ENCODE measurements at places on chromosomes 6 and 20. TPM values are rescaled to one million over a fixed set of nuclear protein-coding genes. Genes with fewer than 3 reads are reported as not detected.

DNA sequence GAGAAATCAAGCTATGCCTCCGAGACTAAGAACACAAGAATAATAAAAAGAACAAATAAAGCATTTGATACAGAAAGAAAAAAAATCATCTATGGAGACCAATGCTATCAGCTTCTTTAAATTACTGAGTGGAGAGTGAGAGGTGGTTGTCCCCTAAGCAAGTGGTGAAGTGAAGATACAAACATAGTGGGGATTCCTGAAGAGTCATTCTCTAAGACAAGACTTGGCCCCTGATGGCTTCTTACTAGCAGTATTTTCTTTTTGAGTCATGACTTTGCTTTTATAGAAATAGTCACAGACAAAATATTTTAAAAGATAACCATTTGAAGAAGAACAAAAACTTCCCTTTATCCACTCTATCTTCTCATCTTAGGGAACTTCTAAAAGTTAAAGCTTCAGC, 261.4 kb upstream of the PRDM1 start:
- no peaks in the 10 kb centered on the region for H3K4me1 ChIP-seq
- H3K27me3 ChIP-seq = no peaks in the 10 kb centered on the region
- no peak overlapping the region for H3K4me3 ChIP-seq
- no peaks in the 10 kb centered on the region for H3K36me3 ChIP-seq
- no peak overlapping the region for H3K27ac ChIP-seq

- no peaks in the 10 kb centered on the region for H3K36me3 ChIP-seq
- peaks cover 17% of the 10 kb centered on the region for H3K4me1 ChIP-seq
- H3K27me3 ChIP-seq = no peaks in the 10 kb centered on the region
Measured at GRCh38 chr6:41683523-41684310, 45.4 kb downstream of the MDFI start.

- DNase-seq = no peak
- no peaks in the 10 kb centered on the region for H3K27me3 ChIP-seq
- H3K27ac ChIP-seq = no peak overlapping the region
- no peak overlapping the region for H3K4me3 ChIP-seq
Measured at GRCh38 chr6:14082771-14083170, 34.8 kb upstream of the CD83 start.

DNA sequence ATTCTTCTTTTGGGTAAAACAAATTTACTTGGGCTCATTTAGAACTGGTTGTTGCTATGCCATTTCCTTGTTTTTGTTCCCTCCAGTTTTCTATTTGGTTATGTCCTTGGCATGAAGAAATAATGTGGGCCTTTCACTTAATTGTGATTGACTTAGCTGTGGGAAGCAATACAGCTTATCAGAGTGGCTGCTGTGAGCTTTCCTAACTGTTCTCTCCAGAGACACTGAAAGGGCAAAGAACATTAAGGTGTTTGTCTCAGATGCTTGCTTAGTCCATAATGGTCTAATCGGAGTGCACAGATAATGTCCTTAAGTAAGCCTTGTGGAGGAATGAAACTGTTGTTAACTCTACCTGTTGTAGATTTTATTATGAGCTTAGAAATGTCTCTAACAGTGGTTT, 56.6 kb downstream of the SH3BGRL2 start:
- H3K4me3 ChIP-seq = no peak overlapping the region
- H3K27ac ChIP-seq = no peak overlapping the region
- H3K27me3 ChIP-seq = no peaks in the 10 kb centered on the region
- peaks cover 6% of the 10 kb centered on the region for H3K4me1 ChIP-seq
- no peak for DNase-seq
- H3K36me3 ChIP-seq = no peaks in the 10 kb centered on the region

DNA sequence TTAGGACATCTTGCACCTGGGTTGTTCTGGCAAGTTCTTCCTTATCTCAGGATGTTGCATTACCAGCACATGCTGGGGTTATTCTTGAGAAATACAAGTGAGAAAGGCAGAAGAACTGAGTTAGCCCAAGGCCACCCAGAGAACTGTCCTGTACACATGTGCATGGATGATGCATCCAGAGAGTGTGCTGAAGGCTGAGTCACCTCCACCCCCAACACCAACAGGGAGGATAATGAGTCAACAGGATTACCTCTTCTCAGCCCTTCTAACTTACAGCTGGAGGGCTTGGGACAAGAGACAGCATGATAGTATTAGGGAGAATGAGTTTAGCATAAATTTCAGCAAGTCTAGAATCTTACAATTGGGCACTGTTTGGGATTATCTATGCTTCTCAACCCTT, 8.5 kb downstream of the SCGN start:
- H3K4me1 ChIP-seq = no peaks in the 10 kb centered on the region
- H3K36me3 ChIP-seq = no peaks in the 10 kb centered on the region

TRIM15 gene
- not detected for total RNA-seq

DNA sequence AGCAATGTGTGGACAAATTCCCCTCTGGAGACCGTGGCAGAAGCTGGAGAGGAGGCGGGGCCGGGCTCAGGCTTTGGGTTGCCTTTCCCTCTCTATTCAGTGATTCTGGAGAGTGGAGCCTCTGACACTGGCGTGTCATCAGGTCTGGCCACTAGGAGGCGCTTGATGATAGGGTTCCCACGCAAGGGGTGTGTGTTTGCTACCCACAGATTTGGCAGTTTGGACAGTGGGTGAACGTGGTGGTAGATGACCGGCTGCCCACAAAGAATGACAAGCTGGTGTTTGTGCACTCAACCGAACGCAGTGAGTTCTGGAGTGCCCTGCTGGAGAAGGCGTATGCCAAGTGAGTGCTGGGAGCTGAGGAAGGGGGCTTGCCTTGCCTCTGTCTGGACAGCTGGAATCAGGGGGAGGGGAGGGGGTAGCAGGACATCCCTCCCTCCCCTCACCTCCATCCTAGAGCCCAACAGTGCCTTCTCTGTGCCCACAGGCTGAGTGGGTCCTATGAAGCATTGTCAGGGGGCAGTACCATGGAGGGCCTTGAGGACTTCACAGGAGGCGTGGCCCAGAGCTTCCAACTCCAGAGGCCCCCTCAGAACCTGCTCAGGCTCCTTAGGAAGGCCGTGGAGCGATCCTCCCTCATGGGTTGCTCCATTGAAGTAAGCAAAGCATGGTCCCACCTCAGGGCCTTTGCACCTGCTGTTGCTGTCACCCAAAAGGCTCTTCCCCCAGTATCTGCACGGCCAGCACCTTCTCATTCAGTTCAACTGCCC, 14.3 kb downstream of the CAPN11 start:
- no peaks in the 10 kb centered on the region for H3K27me3 ChIP-seq
- H3K27ac ChIP-seq = no peak overlapping the region
- H3K4me3 ChIP-seq = no peak overlapping the region
- peak; percentile 91 for DNase-seq
- H3K36me3 ChIP-seq = no peaks in the 10 kb centered on the region
- no peaks in the 10 kb centered on the region for H3K4me1 ChIP-seq
